ENCODE measurements at places on chromosomes 1 and 21. TPM values are rescaled to one million over a fixed set of nuclear protein-coding genes. Genes with fewer than 3 reads are reported as not detected.

Gene CASQ1
- total RNA-seq, result 35.8 TPM

Gene ADORA1
- 1.9 TPM for total RNA-seq

Gene TNFSF4
- 3.1 TPM for total RNA-seq

Gene SLC44A5
- total RNA-seq, result 19.1 TPM

Gene CDC73
- 60.9 TPM for total RNA-seq

Gene SPRR3
- not detected for total RNA-seq

Gene ETS2
- 36.2 TPM for total RNA-seq

Gene TRIM63
- 6.3 TPM for total RNA-seq

Gene HRNR
- total RNA-seq, result not detected

Gene ESRRG
- total RNA-seq, result 101 TPM

Gene MLLT11
- 15.3 TPM for total RNA-seq

Gene TSTD1
- 29.7 TPM for total RNA-seq

Gene CYP4A11
- not detected for total RNA-seq

Gene ZC3H11A
- total RNA-seq, result 160 TPM

Gene CYP4A22
- total RNA-seq, result not detected

Gene ADGRL2
- 280 TPM for total RNA-seq

Gene DPT
- total RNA-seq, result 54.1 TPM

Gene TNFAIP8L2
- 1.9 TPM for total RNA-seq

Gene ATXN7L2
- total RNA-seq, result 9.6 TPM

Gene NBPF6
- total RNA-seq, result not detected

Gene ZNF683
- not detected for total RNA-seq

Gene DMRTA2
- 3.1 TPM for total RNA-seq

Gene DENND2D
- total RNA-seq, result 6.2 TPM

Gene SHE
- total RNA-seq, result 8.2 TPM

Gene KRTAP26-1
- total RNA-seq, result not detected

Gene OR2T12
- not detected for total RNA-seq

Gene ALG6
- 27.1 TPM for total RNA-seq

Gene KIF17
- 4.7 TPM for total RNA-seq

Gene FAM43B
- total RNA-seq, result 2.0 TPM

Gene AVPR1B
- total RNA-seq, result not detected

Gene TNNI3K
- 4.1 TPM for total RNA-seq

Gene PRKAA2
- total RNA-seq, result 32.7 TPM

Gene ZNF670
- 13.2 TPM for total RNA-seq

Gene TTLL7
- total RNA-seq, result 91.1 TPM

Gene SERPINC1
- not detected for total RNA-seq

Gene LAD1
- 3.8 TPM for total RNA-seq

Gene CELA2B
- not detected for total RNA-seq

Gene LCE3E
- total RNA-seq, result not detected
